Hematopoietic multipotent progenitor cell treated with erythropoietin and hydrocortisone succinate and interleukin-3 and kit ligand, for 4 days (in vitro differentiated cells): ENCODE measurements at places on chromosomes 7 and 10.
A peak's percentile ranks its signal among the peaks of the same experiment; 100 is the strongest.

DNA sequence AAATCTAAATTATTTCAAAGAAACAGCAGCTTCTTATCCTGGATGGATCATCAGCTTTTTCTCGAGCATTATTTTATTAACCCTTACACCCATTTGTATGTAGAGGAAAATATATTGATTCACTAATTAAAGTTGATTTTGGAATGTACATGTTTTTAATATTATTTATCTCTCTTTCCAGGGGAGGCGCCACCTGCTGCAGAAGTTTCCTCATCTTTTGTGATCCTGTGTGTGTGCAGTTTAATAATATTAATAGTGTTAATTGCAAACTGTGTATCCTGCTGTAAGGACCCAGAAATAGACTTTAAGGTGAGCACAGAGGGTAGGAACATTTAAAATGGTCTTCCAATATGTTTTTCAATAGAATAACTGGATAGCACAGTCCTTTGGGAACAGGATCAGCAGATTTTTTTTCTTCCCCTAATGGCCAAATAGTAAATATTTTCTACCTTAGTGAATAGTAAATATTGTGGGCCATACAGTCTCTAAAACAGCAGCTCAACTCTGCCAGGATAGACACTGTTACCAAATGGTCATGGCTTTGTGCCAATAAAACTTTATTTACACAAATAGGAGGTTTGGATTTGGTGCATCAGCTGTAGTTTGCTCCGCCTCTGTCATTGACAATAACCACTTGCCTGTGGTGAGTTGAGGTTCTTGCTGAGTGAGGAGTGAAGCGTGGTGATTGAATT is 30.6 kb downstream of the LMTK2 start:
- DNase-seq = no peak

- no peak for DNase-seq
Observed at GRCh38 chr10:121084016-121084674, 233.0 kb downstream of the WDR11 start.

DNA sequence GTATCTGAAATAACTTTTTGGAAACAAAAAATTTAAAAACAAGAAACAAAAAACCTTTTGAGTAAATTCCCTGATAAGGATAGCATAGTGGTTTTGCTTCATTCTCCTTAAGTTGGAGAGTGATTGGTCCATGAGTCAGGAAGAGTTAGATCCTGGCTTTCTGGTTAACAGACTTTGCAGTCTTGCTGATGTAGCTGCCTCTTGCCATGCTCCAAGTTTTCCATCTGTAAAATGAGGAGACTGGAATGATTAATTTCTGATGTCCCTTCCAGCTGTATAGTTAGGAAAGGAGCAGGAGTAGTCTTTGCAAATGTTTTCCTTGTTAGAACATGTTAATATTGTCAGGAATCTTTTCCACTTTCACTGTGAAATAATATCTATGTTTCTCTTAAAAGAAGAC is 266.6 kb downstream of the DNAJB9 start:
- DNase-seq = no peak

DNA sequence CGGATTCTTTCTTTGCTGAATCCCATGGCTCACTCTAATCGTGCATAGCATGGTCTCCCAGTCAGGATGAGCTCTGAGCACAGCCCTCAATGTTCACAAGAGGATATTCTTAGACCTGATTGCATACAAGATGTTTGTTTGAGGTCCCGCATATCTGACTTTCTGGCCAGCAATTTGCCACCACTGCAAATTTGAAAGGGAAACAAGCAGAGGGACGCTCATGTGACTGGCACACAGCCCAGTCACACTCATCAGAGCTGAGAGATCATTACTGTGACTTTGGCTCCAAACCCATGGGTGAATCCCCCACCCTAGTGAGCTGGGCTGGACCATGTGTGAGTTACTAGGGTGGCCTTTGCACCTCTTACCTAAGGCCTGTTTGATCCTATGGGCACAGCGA is 9.9 kb downstream of the TAS2R41 start:
- peak; percentile 57 for DNase-seq

DNA sequence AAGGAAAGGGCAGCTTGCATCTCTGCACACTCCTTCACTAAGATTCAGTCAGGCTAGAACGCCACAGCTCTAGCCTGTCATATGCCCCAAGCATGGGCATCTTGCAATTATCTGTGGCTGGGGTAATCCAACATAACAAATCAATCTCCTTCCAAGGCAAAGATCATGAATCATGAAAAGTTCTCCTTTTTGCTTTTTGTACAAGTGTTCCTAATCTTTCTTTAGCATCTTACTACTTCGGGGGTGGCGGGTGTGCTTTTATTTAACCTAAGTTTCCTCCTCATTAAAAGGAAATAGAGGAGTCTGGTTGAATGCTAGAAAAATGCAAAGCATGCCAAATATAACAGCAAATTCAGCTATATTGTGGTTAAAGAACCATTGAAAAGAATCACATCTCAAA is 43.5 kb upstream of the NKX2-3 start:
- peak; percentile 42 for DNase-seq
